ENCODE measurements at places on chromosomes 5 and 9. TPM values are rescaled to one million over a fixed set of nuclear protein-coding genes. Genes with fewer than 3 reads are reported as not detected.

Gene EGR1
- total RNA-seq, result 30.0 TPM

DNA sequence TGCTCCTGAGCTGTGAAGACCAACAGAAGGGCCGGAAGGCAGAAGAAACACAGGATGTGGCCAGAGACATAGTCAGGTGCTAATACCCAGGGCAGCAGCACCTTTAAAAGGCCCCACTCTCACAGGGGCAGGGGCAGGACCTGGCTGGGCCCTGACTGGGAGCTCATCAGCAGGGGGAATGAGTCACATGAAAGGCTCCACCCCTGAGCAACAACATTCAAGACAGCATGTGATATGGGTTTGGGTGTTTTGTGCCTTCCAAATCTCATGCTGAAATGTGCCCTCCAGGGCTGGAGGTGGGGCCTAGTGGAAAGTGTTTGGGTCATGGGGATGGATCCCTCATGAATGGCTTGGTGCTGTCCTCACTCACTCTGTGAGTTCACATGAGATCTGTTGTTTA, 181.7 kb downstream of the ERCC6L2 start:
- H3K36me3 ChIP-seq, result no peaks in the 10 kb centered on the region
- DNase-seq, result no peak
- no peak overlapping the region for H3K4me3 ChIP-seq
- H3K27me3 ChIP-seq, result no peaks in the 10 kb centered on the region

DNA sequence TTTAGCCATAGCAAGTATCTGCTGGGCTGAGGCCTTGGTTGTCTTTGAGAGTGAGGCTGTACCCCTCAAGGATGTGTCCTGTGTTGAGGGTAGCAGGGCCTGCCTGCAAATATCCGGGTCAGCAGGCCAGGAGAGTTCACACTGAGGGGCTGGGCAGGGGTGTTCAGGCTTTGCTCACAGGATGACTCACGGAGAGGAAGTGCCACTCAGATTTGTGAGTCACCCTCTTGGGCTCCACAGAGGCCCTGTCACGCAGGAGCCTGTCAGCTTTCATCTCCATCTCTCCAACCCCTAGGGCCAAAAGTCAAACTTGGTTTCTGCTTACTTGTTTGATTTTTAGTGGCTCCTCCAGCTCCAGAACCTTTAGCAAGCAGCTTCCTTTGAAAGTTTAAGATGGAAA, 211.5 kb downstream of the SEC61B start:
- peak; percentile 11 for DNase-seq
- no peaks in the 10 kb centered on the region for H3K36me3 ChIP-seq
- H3K4me1 ChIP-seq, result no peaks in the 10 kb centered on the region
- no peak overlapping the region for H3K4me3 ChIP-seq
- H3K27ac ChIP-seq, result no peak overlapping the region

Gene SYNPO
- 488 TPM for total RNA-seq

GRCh38 chr9:130177898-130178805, 5.9 kb downstream of the NCS1 start:
- H3K4me3 ChIP-seq, result no peak overlapping the region
- peaks cover 7% of the 10 kb centered on the region for H3K27me3 ChIP-seq
- DNase-seq, result no peak

GRCh38 chr9:7058473-7058872, 300.7 kb downstream of the KDM4C start:
- H3K36me3 ChIP-seq, result no peaks in the 10 kb centered on the region
- H3K4me1 ChIP-seq, result no peaks in the 10 kb centered on the region
- no peak for DNase-seq

DNA sequence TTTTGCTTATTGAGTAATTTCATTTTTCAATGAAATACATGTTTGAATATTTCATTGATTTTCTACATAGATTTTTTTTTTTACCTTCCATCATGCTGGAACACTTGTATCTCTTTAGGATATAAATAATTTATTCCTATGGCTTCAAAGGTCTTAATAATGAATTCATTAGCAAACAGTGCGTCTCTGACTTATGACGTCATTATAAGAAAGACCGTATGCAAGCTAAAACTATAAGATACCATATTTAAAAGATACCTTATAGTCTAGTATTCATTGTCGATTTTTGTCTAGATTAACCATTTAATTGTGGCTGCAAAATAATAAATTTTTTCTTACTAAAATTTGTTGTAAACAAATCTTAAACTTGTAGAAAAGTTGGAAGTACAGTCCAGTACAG, 187.7 kb upstream of the CHD1 start:
- H3K4me1 ChIP-seq, result no peaks in the 10 kb centered on the region
- no peak for DNase-seq

GRCh38 chr5:107393851-107394250, 276.9 kb downstream of the EFNA5 start:
- H3K27me3 ChIP-seq, result no peaks in the 10 kb centered on the region
- no peak overlapping the region for H3K4me3 ChIP-seq
- no peaks in the 10 kb centered on the region for H3K36me3 ChIP-seq
- no peak for DNase-seq
- H3K27ac ChIP-seq, result no peak overlapping the region

DNA sequence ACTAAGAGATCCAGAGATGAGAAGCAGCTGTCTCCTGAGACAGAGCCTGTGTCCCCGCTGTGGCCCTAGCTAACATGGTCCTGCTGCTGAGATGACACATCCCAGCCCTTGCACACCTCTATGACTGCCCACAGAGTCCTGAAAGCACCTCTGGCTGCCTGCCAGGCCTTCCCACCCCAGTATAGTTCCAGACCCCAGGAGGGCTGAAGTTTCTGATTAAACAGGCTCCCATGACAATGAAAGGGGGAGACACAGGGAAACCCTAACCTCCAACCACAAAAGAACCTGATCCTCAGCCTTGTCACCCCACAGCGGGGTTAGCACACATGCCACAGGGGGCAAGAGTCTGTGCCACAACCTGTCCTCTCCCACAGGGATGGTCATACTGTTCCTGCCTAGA, 15.6 kb downstream of the CIZ1 start:
- H3K4me3 ChIP-seq, result no peak overlapping the region
- H3K36me3 ChIP-seq, result peaks cover 71% of the 10 kb centered on the region
- no peaks in the 10 kb centered on the region for H3K4me1 ChIP-seq
- H3K27me3 ChIP-seq, result no peaks in the 10 kb centered on the region
- no peak overlapping the region for H3K27ac ChIP-seq

- no peak for DNase-seq
- no peak overlapping the region for H3K4me3 ChIP-seq
- H3K4me1 ChIP-seq, result no peaks in the 10 kb centered on the region
Measured at GRCh38 chr9:35891646-35892045, 14.4 kb upstream of the HRCT1 start.

GRCh38 chr9:98846081-98846480, 38.6 kb downstream of the GALNT12 start:
- H3K27me3 ChIP-seq, result no peaks in the 10 kb centered on the region
- peaks cover 7% of the 10 kb centered on the region for H3K4me1 ChIP-seq
- H3K4me3 ChIP-seq, result no peak overlapping the region
- no peak for DNase-seq

GRCh38 chr5:131983244-131983771, 28.1 kb downstream of the ACSL6 start:
- no peak overlapping the region for H3K4me3 ChIP-seq
- H3K4me1 ChIP-seq, result no peaks in the 10 kb centered on the region
- no peaks in the 10 kb centered on the region for H3K27me3 ChIP-seq
- H3K36me3 ChIP-seq, result no peaks in the 10 kb centered on the region

Gene SNX30
- total RNA-seq, result 4.1 TPM

Gene GCNT4
- total RNA-seq, result 0.47 TPM

DNA sequence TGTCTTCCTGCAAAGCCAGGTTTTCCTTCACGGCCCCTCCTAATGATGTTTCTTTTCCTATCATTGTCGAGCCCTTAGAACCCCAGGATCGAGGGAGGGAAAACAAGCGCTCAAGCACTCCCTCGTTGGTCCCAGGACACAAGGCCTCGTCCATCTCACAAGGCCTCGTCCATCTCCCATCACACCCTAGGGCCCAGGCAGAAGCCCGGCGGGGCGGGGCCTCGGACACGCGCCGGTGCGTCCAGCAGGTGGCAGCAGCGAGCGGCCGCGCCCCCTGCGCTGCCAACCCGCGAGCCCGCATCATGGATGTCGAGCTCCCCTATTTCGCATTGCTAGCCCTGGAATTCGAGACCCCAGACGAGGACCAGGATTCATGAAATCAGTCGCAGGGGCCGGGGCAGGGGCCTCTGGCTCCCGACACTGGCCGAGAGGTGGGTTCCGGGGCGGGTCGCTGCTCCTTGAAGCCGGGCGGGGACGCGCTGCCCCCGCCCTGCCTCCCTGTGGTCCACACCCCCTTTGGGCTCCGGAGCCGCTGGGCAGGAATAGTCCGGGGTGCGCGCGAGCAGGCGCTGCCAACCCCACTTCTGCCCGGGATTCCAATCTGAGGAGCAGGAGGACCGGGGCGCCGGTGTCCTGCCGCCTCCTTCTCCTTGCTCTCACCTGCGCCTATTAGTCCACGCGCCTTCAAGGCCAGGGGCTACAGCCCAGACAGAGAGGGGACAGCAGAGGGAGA, at the start of gene ABLIM3:
ABLIM3 (plus strand) TSS at position 270 of the 733 bp plus-strand sequence. CDS start 603 bp downstream, outside the sequence.
- no peaks in the 10 kb centered on the region for H3K36me3 ChIP-seq
- H3K27me3 ChIP-seq, result no peaks in the 10 kb centered on the region
- peak within 1 kb of the TSS; percentile 92 for H3K4me3 ChIP-seq
- H3K27ac ChIP-seq, result peak within 1 kb of the TSS; percentile 89

Gene UGT3A1
- not detected for total RNA-seq

Gene MRPS27
- 91.0 TPM for total RNA-seq

Gene PCDHGA5
- 9.6 TPM for total RNA-seq

Gene UGT3A2
- not detected for total RNA-seq

Gene ARL14EPL
- total RNA-seq, result not detected

DNA sequence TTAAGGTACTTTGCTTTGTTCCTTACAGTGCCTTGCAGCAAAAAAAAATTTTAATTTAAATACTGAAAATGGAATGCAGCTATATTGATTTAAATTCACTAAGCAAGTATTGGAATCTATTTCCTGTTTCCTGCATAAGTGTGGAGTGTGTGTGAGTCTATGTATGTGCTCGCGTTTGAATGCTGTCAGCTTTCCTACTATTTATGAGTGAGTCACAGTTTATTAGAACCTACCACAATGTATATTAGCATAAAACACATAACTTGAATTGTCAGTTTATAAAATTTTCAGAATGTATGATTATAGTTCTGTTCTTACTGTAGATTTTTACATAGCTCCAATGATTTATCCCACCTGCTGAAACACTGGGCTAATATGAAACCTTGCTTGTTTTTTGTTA, 302.1 kb downstream of the NR2F1-AS1 start:
- no peak overlapping the region for H3K4me3 ChIP-seq
- no peak overlapping the region for H3K27ac ChIP-seq
- no peak for DNase-seq
- H3K36me3 ChIP-seq, result no peaks in the 10 kb centered on the region
- H3K4me1 ChIP-seq, result peaks cover 5% of the 10 kb centered on the region

- peak overlapping the region; percentile 34 for H3K4me3 ChIP-seq
- no peak for DNase-seq
- peaks cover 14% of the 10 kb centered on the region for H3K4me1 ChIP-seq
- H3K36me3 ChIP-seq, result no peaks in the 10 kb centered on the region
- H3K27ac ChIP-seq, result peak overlapping the region; percentile 78
- no peaks in the 10 kb centered on the region for H3K27me3 ChIP-seq
Measured at GRCh38 chr9:14343261-14344031, 29.5 kb upstream of the NFIB start.

- no peaks in the 10 kb centered on the region for H3K27me3 ChIP-seq
- no peak overlapping the region for H3K27ac ChIP-seq
- DNase-seq, result no peak
- H3K4me1 ChIP-seq, result no peaks in the 10 kb centered on the region
- no peak overlapping the region for H3K4me3 ChIP-seq
Measured at GRCh38 chr9:99479929-99480328, 257.8 kb downstream of the SEC61B start.

Gene PPIP5K2
- total RNA-seq, result 38.9 TPM

- H3K27ac ChIP-seq, result peak overlapping the region; percentile 52
- no peaks in the 10 kb centered on the region for H3K36me3 ChIP-seq
- DNase-seq, result peak; percentile 85
Measured at GRCh38 chr5:14011089-14012020, 66.9 kb upstream of the DNAH5 start.

DNA sequence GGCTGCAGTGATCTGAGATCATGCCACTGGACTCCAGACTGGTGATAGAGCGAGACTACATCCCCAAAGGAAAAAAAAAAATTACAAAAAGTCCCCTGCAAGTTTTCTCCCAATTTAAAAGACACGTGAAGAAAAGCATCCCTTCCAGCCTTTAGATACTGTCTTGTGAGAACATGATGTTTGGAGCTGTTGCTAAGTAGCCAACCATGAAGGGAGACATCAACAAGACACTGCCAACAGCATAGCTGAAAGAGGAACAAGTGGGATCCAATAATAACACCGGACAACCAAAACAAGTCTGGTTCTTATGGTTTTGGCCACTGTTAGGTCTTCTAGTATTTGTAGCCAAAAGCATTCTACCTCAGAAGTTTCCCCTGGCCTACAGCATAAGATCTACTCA, 118.9 kb upstream of the CCDC180 start:
- H3K4me3 ChIP-seq, result no peak overlapping the region
- no peaks in the 10 kb centered on the region for H3K36me3 ChIP-seq
- H3K27me3 ChIP-seq, result no peaks in the 10 kb centered on the region

Gene MEF2C
- 48.8 TPM for total RNA-seq

DNA sequence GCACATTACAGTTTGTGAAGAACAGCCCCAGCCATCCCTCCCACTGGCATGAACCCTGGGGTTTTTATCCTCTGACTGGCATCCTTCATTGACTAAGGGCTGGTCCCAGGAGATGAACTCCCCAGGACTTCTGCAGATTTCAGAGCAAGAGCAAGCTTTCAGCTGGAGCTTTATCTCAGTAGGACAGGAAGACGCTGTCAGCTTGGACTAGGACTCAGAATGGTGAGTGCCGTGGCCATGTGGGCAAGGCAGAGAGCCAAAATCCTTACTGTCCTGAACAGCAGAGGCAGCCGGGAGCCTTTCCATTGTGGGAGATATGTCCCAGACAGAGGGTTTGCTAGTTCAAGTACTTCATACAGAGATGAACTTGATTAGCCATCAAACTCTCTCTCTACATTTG, 3.2 kb upstream of the ACOT12 start:
- peak; percentile 37 for DNase-seq
- H3K36me3 ChIP-seq, result no peaks in the 10 kb centered on the region
- no peak overlapping the region for H3K27ac ChIP-seq
- no peaks in the 10 kb centered on the region for H3K4me1 ChIP-seq
- no peak overlapping the region for H3K4me3 ChIP-seq

Gene SV2C
- total RNA-seq, result not detected

- H3K27me3 ChIP-seq, result no peaks in the 10 kb centered on the region
- no peak for DNase-seq
- H3K4me1 ChIP-seq, result peaks cover 49% of the 10 kb centered on the region
- peak overlapping the region; percentile 32 for H3K27ac ChIP-seq
- H3K36me3 ChIP-seq, result peaks cover 16% of the 10 kb centered on the region
Measured at GRCh38 chr5:154196955-154197652, 6.6 kb downstream of the GALNT10 start.

Gene CDC20B
- total RNA-seq, result not detected

DNA sequence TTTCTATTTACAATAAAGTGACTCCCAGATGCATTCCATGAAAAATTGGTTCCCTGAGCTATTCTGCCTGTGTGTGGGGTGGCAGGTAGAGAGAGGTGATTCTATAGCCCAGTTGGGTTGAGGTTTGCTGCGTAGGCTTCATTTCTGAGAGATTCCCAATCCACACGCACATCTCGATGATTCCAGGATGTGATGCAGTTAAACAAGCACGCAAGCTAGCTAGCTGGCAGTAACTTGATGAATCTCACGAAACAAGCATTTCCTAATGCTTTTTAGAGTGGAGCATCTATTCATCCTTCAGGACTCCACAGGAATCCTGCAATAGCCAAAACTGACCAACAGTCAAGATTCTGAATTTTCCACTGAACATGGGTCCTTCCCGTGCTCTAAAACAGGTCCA, 43.8 kb upstream of the CER1 start:
- no peaks in the 10 kb centered on the region for H3K4me1 ChIP-seq
- DNase-seq, result no peak
- H3K27me3 ChIP-seq, result no peaks in the 10 kb centered on the region

Gene C5orf24
- total RNA-seq, result 29.0 TPM

Measured in heart left ventricle (tissue), 16 donors.